Stimulated activated CD4-positive, alpha-beta T cell treated with anti-CD3 and anti-CD28 coated beads, TNF-alpha, amount 100 ng/mL, for 4 hours (primary cell): ENCODE measurements at places on chromosomes 5 and 9.

GRCh38 chr9:129108083-129108804, 2.3 kb downstream of the CRAT start:
- DNase-seq: no peak

DNA sequence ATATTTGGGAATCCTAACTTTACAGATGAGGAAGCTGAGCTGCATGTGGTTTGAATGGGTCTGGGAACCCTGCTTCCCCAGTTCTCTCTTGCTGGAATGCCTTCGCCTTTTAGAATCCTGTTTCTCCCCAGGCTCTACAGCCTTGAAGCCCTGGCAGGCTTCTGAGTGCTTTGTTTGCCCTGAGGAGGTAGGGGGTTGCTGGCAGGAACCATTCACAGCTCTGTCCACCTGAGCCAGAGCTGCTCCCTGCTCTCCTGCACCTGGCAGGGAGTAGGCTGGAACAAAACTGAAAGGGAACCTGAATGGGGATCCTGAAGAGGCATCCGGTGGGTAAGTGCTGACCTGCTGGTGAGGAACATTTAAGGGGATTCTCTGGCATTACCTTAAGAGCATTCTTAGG, 33.0 kb downstream of the KIF4B start:
- no peak for DNase-seq

- DNase-seq: no peak
These were observed 6.2 kb upstream of the CEP120 start for GRCh38 chr5:123429221-123429954.

GRCh38 chr9:114258866-114259797, 63.8 kb upstream of the ORM1 start:
- DNase-seq: no peak

DNA sequence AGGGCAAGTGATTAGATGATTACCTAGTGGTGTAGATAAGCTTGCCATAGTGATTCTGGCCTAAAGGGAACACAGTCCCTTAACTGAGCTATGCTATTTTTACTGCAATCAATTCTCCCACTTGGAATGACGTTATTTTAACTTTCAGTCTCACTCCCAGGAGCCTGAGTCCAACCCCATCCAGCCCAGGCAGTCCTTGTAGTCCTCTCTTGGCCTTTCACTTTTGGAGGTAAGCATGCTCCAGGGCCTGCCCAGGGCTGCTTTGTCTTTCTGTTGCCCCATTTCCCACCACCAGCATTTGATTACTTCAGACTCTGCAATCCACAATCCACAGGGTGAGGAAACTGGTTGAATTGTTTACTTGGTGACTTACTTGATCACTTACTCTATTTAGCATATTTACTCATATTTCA, 233.0 kb downstream of the CD180 start:
- DNase-seq: no peak
